GM13976 (cell line): ENCODE measurements at places on chromosomes 6 and 20.

- DNase-seq: no peak
Measured at GRCh38 chr20:50242178-50242514, 51.5 kb downstream of the CEBPB start.

DNA sequence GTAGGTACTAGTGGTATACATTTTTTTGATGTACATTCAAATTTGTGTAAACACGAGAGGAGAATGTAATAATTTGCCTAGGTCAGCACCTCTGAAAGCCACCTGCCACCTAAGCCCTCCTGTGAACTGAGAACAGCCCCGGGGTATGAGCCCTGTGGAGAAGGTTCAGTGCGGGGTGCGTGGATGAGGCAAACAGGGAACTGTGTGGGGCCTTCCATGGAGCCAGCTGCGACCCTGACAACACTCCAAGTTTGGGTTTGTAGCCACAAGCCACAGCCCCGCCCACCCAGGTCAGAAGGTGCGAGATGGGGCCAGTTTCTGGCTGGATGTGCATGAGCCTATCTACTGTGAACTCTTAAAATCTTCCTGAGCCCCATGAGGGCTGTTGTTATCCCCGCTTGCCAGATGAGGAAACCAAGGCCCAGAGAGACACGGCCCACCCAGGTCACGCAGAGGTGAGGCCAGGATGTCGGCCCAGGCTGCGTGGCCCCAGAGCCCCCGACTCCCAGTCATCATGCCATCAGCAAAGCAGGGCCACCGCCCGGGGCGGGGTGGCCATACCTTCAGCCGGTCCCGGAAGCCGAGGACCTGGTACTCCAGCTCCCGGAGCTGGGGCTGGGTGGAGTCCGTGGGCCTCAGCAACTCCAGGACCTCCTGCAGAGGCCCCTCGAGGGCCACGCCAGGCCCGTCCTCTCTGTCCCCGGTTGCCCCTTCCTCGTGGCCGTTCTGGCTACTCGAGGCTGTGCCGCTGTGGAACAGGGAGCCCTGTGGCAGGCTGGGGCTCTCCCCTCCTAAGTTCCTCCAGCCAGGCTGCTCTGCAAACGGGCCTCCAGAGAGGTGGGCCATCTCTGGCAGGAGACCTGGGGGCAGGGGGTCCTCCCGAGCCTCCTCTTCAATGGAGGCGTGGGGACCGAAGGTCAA is 89.6 kb downstream of the RIPOR3 start:
- DNase-seq: no peak

DNA sequence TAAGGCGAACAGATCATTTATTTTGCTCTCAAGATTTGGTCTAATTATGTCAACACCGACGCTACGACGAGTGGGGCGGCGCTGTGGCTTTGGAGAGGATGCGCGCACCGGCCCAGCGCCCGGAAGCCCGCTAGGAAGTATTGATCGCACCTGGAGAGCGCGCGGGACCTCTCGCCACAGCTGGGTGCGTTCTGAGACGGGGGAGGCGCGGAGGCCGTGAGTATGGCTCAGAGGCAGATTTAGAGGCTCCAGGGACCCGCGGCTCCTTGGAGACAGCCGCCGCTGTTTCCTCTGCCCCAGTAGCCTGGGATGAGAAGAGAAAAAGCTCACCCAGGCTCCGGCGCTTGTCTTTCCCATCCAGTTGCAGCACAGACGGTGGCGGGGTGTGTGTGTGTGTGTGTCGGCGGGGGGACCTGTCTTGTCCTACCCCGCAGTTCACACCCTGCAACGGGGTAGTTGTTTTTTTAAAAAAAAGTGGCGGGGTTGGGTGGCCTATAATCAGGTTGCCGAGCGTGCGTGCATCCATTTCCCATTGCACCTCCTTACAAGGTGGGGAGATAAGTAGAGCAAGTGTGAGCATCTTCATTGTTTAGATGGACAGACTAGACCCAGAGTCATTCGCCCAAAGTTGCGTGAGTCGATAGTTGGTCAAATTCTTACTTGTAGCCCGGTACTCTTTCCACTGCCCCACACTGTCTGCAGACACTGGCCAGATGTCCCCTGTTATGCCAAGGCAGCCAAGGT is 11.2 kb downstream of the TFAP2D start:
- no peak for DNase-seq

DNA sequence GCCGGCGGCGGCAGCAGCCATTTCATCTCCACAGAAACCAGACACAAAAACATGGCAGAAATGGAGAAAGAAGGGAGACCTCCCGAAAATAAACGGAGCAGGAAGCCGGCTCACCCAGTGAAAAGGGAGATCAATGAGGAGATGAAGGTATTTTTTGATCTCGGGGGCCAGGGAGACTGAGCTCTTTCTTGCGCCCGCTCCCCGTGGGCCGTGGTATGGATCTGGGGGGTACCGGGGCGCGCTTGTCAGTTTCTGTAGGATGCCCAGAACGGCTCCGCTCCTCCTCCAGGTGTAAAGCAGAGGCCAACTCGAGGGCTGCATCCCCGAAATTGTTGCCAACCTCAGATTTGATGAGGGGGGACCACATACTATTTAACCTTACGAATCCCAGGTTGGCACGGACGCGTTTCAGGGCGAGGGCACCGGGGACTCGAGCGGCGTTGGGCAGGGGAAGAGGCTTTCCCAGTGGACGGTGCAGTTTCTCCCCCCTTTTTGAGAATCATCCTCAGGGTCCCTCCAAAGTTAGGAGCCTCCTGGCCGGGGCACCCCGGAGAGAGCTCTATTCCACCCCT is 735 bp downstream of the SOBP start:
- no peak for DNase-seq

- no peak for DNase-seq
Measured at GRCh38 chr6:5266423-5266822, 5.1 kb downstream of the FARS2 start.
